GM23248 (cell line): ENCODE measurements at places on chromosomes 6 and 20. TPM values are rescaled to one million over a fixed set of nuclear protein-coding genes. Genes with fewer than 3 reads are reported as not detected.

The KIF6 gene
- 0.87 and 0.91 TPM in 2 replicates for polyA plus RNA-seq

The BCAS1 gene
- polyA plus RNA-seq: 0.38 and 0.41 TPM in 2 replicates

The BNIP5 gene
- not detected in 2 replicates for polyA plus RNA-seq

- DNase-seq: peak; percentile 37
These were observed 97.3 kb upstream of the CARMIL1 start for GRCh38 chr6:25181923-25182322.

GRCh38 chr20:9206486-9206885, 137.6 kb downstream of the PLCB4 start:
- DNase-seq: no peak

GRCh38 chr6:143125864-143126573, 65.3 kb downstream of the AIG1 start:
- DNase-seq: no peak
